ENCODE measurements at places on chromosomes 13 and 19.

GRCh38 chr13:98176777-98177608 is at the start of gene RNF113B:
Gene RNF113B, minus strand, starts transcription at chr13:98177269. Its CDS starts 33 bp downstream, at chr13:98177236.
- DNase-seq, result no peak

- no peak for DNase-seq
These were observed 40.5 kb upstream of the DCT start for GRCh38 chr13:94520001-94520400.

DNA sequence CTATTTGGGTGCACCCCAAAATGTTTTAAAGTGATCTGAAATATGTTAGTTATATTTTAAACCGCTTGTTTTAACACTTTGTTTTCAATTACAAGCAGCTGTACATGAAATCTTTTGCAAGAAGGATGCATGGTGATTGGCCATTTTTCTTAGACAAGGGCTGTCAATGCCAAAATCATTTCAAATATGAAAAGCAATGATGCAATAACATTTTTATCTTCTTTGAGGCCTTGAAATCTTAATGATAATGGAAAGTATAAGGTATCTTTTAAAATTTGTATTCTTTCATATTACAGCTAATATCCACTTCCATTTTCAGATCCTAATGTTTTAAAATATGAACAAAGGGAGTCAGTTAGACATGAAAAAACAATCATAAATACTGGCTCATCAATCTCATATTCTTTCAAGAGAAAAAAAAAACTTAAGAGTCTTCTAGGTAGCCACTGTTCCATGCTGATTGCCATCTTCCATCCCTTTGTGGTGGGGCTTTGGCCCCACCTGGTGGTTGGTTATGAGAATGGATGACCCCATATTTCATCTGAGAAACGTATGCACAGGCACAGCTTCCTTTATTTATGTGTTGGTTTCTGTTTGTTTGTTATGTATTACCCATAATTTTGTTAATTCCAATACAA is 330.3 kb upstream of the MIR17HG start:
- peak; percentile 24 for DNase-seq

GRCh38 chr19:35618857-35619256 is 6.3 kb downstream of the HAUS5 start:
- DNase-seq, result no peak

DNA sequence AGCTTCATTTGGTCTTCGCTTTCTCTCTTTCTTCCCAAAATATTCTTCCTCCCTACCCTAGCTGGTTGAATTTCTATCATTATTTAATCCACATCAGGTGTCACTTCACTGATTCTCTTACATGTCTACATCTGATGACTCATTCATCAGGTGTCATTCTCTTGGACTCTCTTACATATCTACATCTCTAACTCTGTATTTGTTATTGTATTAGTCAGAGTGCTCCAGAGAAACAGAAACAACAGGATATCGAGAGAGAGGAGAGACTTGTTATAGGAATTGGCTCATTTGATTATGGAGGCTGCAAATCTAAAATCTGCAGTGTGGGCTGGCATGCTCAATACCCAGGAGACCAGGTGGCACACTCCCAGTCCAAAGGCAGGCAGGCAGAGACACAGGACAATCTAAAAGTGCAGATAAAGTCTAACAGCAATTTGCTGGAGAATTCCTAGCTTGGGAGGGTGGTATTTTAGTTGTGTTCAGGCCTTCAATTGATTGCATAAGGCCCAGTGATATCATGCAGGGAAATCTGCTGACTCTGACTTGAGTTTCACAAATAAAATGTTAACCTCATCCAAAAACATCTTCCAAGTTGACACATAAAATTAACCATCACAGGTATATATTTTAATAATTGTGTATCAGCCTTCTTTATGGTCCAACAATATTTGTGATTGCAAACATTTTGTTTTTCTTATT is 541.4 kb upstream of the SLITRK5 start:
- no peak for DNase-seq

- DNase-seq, result no peak
These were observed 15.7 kb upstream of the B3GNT3 start for GRCh38 chr19:17778968-17779929.

DNA sequence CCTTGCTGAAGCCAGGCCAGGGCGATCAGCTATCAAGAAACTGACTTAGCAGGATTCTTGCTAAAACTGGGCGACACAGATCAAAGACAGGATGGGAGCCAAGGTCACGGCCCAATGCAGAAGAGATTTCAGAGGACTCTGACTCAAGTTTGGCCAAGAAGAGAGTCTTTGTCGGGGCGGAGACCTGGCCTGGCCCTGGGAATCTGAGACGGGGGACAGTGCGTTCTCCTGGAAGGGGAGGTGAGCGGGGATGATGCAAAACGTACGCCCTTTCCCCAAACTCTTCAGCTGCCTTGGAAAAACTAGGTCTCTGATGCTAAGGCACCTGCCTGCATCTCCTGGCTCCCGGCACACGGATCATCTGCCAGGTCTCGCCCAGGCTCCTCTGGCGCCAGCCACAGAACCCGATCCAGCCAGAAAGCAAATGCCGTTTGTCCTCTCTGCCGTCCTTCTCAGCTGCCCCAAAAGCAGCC is 9.8 kb downstream of the MVB12A start:
- no peak for DNase-seq

- DNase-seq, result no peak
These were observed 13.5 kb downstream of the OR10H4 start for GRCh38 chr19:15962319-15962718.

GRCh38 chr13:43434191-43434590 is 352.6 kb downstream of the ENOX1 start:
- no peak for DNase-seq

DNA sequence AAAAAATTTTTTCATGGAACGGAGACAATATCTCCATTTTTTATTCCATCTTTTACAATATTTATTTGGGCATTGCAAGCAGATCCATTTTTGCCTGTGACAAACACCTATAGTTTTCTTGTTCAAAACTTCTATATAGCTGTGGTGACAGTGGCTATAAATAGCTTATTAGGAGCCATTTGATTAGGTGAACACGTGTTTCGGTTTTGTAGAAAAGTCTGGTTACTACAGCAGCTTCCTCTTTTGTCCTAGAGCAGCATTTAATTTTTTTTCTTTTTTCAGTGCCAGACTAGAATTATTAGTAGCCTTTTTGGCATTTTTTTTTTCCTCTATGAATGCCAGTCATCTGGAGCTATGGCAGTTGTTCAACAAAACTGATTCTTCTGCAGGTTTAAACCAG is 123.5 kb downstream of the RXFP2 start:
- no peak for DNase-seq

GRCh38 chr13:59746291-59746962 is 417.3 kb downstream of the DIAPH3 start:
- DNase-seq, result no peak

- DNase-seq, result no peak
These were observed 8.1 kb downstream of the FARP1 start for GRCh38 chr13:98150832-98151479.

DNA sequence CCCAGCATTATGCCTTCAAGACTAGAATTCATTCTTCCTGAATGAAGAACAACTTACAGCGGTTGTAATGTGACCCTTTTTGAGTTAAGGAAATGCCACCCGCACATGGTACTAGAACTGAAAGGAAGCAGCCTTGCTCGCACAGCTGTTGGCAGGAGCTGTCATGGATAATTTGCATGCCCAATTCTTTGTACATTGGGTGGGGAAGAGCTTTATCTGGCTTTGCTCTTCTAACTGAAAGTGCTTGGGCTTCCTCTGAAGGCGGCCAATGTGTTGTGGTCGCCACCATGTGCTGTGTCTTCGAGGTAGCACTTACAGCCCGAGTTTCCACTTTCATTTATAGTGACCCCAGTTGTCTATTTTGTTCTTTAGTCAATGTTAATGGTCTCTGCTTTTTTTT is 3.4 kb downstream of the CCNE1 start:
- DNase-seq, result no peak

GRCh38 chr13:26509491-26509890 is 48.0 kb upstream of the WASF3 start:
- no peak for DNase-seq

DNA sequence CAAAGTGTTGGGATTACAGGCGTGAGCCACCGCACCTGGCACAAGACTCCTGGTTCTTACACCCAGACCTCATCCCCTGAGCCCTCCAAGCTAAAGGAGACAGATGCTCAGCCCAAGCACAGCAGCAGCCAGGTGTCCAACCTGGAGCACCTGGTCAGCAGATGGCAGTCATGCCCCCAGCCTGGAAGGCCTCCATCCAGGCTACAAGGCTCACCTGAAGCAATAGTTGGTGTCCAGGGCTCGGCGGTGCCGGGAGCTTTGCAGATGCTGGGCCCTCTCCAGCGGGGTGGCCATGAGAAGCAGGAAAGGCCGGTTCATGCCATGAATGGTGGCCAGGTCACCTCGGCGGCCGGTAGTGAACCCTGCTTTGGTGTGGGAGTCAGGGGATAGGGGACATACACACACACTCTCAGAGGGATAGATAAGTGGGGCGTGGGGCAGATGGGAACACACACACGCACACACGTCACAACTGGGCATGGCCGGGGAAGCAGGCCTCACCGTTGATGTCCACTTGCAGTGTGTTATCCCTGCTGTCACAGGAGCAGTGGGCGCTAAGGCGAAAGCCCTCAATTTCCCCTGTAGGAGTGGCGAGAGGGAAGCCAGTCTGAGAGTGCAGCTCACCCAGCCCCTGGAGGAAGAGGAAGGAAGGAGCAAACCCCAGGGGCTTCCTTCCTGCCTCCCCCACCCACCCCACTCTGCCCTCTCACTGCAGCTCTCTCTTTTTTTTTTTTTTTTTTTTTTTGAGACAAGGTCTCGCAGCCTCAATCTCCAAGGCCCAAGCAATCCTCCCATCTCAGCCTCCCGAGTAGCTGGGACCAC is 11.8 kb downstream of the TGFB1 start:
- DNase-seq, result no peak

- DNase-seq, result no peak
These were observed 88.8 kb downstream of the FNDC3A start for GRCh38 chr13:49064476-49064875.

DNA sequence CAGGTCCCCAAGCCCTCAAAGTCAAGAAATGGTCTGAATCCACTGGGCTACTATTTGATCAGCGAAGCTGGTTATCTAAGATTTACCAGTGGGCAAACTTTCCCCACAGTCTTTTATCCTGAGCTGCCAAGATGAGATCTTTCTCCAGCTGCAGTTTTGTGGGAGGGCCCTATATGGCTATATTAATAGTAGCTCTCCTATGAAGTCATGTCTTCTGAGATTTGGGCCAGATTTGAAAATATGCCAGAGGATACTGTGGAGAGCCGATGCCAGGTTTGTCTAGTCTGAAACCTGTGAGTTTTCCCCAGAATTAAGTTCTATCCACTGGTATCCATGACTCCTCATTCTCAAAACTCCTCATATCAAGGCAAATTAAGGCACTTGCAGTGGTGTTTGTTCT is 173.2 kb downstream of the FLT1 start:
- no peak for DNase-seq

DNA sequence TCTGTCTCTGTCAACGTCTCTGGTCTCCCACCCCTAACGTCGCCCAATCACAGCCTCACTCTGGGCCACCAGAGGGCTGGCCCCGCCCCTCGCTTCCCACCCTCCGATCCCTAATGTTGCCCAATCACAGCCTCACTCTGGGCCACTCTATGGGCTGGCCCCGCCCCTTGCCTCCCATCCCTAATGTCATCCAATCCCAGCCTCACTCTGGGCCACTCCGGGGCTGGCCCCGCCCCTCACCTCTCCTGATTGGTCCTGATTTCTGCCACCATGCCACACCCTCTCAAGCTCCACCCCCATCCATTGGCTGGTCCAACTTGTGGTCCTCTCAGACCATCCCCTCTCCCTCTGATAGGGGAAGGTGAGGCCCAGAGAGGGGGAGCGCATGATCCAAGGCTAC is 24.9 kb downstream of the CELF5 start:
- no peak for DNase-seq

DNA sequence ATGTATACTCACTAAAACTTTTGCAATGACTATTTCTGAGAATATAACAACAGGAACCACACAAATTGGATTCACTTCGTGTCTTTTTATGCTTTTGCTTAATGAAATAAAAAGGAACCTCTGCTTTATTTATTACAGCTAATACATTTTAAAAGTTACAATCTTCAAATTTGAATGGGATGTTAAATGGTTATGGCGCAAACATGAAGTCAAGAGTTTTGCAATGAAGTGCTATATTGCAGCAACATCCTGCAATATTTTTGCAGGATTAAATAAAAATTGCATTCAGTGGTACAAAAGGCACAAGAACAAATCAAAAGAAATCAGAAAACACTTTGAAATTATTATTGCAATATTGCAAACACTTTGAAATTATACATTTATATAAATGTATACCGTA is 1519.0 kb upstream of the MIR17HG start:
- no peak for DNase-seq

GRCh38 chr13:39374741-39375189 is 228.2 kb downstream of the LHFPL6 start:
- no peak for DNase-seq

- peak; percentile 26 for DNase-seq
These were observed 283.2 kb upstream of the SLC10A2 start for GRCh38 chr13:103349211-103349980.

- DNase-seq, result no peak
These were observed 3.7 kb downstream of the SLC25A23 start for GRCh38 chr19:6455924-6456323.

- no peak for DNase-seq
These were observed 2.4 kb downstream of the RAB3D start for GRCh38 chr19:11337080-11337479.

- DNase-seq, result no peak
These were observed 10.2 kb downstream of the RSPH6A start for GRCh38 chr19:45804959-45805230.

DNA sequence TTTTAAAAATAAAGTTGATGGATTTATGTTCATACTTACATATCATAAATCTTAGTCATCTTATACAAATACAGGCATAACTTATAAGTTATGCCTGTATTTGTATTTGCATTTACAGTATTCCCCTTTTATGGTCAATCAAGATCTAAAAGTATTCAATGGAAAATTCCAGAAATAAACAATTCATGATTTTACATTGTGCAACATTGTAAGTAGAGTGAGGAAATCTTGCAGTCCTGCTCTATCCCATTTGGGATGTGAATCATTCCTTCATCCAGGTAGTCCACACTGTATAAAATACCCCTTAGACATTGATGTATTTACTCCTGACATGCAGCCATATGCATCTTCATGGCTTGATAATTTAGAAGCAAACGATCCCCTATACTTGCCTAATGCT is 795.3 kb downstream of the SLITRK1 start:
- DNase-seq, result no peak

- DNase-seq, result no peak
These were observed 268.2 kb downstream of the SHISA2 start for GRCh38 chr13:25783601-25784024.

DNA sequence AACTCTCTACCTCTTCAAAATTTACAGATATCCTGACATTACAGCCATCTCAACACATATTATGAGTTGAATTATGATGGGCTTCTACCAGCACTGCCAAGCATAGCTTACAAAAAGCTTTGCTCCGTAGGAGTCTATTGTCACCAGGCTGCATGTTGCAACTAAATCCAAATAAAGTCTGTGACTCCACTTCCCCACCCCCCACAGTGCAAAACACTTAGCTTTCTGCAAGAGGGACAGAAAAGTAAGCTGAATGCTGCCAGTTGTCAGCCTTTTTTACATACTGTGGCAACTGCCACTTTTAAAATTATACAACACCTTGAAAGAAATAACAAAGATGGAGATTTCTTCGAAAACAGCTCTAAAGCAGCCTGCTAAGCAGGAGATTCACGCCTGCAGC is 189.1 kb downstream of the FGF14 start:
- no peak for DNase-seq

All from right lung (tissue), 10 donors.